Right renal cortex interstitium (tissue), 3 donors: ENCODE measurements at places on chromosomes 11 and 22. TPM values are rescaled to one million over a fixed set of nuclear protein-coding genes. Genes with fewer than 3 reads are reported as not detected.
A peak's percentile ranks its signal among the peaks of the same experiment; 100 is the strongest.

Gene NXPE2
- polyA plus RNA-seq = 0.37 TPM

Gene DERL3
- 2.1 TPM for polyA plus RNA-seq

Gene UQCC3
- polyA plus RNA-seq = 8.4 TPM

Gene KRTAP5-10
- polyA plus RNA-seq = 0.24 TPM

Gene MMP13
- polyA plus RNA-seq = not detected

Gene ARHGAP20
- polyA plus RNA-seq = 4.0 TPM

DNA sequence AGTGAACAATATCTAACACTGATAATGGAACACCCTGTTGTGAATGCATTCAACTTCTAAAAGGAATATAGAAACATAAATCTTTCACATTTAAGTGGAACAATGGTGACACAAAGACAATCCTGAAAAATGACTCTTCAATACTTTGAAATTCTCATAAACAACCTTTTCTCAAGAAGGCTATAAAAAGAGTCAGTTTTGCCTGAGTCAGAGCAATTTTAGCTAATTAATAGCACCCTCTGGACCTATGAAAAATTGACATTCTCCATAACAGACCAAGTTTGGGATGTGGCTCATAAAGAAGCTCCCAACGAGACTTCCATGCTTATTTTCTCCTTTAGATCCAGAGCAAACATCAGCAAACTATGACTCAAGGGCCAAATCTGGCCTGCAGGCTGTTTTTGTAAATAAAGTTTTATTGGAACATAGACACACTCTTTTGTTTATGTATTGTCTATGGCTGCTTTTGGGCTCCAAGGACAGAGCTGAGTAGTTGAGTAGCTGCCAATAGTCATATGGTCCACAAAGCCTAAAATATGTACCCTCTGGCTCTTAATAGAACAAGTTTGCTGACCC, 108.0 kb downstream of the MAML2 start:
- DNase-seq = no peak

GRCh38 chr22:48907591-48907990, 920.1 kb downstream of the BRD1 start:
- DNase-seq = no peak

DNA sequence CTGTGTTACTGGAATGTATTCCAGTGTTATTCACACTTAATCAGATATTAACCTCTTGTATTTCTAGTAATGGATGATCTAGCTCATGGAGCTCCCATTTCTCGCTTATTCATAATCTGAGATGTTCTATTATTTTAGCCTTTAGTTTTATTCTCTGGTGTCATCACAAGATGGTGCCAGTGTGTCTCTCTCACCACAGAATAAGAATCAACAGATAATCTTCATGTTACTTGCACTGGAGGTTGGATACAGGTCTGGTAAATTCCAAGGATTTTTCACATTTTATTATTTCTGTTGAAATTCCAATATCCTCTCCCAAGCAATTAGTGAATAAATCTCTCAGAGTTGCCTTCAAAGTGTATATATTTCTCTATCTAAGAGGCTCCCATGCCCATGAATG, 74.6 kb downstream of the CASP12 start:
- no peak for DNase-seq

- no peak for DNase-seq
Measured at GRCh38 chr11:124301548-124301947, 12.2 kb downstream of the OR8D1 start.

- DNase-seq = no peak
Measured at GRCh38 chr11:133843454-133843987, 1.8 kb downstream of the SPATA19 start.

- no peak for DNase-seq
Measured at GRCh38 chr11:124893781-124894401, 3.8 kb downstream of the ROBO4 start.

- DNase-seq = no peak
Measured at GRCh38 chr11:102413497-102413896, 39.1 kb downstream of the TMEM123 start.

GRCh38 chr22:29947410-29948384, 64.7 kb downstream of the MTMR3 start:
- DNase-seq = no peak

DNA sequence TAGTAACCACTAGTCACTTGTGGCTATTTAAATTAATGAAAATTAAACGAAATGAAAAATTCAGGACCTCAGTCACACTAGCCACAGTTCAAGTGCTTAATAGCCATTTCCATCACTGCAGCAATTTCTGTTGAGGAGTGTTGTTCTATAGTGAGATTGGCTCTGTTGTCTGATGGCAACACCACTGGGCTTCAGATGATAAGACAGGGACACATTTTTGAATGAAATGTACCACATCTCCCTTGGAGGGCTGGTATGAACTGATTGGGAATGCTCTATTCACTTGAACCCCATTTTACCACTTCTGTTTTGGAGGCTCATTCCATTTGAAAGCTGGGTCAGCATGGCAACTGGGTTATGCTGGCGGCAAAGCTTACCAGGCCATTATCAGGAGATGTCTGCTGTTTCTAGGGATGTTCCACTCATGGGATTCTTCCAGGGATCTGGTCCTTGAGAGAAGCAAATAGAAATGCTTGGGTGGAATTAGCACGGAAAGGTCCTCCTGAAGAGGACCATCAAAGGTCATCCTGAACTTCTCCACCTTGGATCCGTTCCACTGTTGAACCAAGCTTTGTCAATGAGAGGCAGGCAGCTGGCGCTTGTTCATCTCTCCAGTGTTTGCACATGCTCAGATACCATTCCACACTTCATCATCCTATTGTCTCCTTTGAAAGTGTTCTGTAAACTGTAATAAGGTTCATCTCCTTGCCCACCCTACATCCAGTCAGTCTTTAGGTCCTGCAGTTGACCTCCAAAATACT, 7.6 kb downstream of the AMOTL1 start:
- DNase-seq = no peak

DNA sequence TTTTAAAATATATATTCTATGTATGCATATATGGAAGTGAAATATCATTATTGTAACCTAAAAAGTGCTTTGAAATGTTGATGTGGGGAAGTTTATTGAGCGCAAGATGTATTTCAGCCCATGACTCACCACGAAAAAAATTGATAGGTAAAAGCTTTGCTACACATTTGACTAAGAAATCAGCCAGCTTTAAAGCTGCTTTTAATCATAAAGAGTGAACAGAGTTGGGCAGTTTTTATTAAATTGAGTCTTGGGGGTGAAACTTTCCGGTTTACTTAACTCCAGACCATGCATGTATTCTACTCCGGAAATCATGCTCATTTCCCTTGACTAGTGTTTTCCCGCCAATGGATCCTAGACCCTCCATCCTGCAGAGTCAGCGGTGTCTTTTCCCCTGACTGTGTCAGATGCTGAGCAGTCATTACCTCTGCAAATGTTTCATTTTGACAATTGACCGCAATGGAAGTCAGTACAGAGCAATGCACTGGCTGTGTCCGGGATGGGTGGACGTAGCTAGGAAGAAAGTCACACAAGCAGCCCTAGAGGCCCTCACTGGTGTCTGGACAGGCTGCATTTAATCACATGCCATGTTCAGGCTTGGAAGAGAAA, 47.2 kb upstream of the MPEG1 start:
- no peak for DNase-seq

- DNase-seq = no peak
Measured at GRCh38 chr11:9615031-9615451, 41.6 kb downstream of the WEE1 start.

DNA sequence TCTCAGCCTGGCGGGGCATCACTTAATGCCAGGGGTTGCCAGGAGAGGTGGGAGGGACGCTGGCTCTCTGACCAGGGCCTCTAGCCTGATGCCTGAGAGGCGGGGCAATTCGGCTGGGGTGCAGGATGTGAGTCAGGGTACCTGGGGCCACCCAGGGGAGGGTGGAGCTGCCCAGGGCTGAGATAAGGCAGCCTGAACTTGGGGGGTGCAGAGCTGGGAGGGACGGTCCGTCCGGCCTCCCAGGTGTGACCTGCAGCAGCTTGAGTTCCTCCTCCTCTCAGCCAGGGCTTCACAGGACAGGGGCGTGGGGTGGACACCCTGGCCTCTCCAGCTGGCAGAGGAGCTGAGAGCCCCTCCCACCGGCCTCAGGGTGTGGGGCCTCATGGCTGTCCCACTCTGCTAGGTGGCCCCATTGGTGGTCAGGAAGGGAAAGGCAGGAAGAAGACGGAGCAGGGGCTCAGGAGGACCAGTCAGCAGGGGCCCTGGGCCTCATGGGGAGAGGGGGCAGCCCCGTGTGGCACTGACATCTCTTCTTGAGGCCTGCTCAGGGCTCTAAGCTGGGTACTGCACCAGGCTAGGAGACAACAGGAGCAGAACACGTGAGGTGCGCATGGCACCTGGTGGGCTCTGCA, 942 bp upstream of the RPS6KA4 start:
- DNase-seq = no peak

DNA sequence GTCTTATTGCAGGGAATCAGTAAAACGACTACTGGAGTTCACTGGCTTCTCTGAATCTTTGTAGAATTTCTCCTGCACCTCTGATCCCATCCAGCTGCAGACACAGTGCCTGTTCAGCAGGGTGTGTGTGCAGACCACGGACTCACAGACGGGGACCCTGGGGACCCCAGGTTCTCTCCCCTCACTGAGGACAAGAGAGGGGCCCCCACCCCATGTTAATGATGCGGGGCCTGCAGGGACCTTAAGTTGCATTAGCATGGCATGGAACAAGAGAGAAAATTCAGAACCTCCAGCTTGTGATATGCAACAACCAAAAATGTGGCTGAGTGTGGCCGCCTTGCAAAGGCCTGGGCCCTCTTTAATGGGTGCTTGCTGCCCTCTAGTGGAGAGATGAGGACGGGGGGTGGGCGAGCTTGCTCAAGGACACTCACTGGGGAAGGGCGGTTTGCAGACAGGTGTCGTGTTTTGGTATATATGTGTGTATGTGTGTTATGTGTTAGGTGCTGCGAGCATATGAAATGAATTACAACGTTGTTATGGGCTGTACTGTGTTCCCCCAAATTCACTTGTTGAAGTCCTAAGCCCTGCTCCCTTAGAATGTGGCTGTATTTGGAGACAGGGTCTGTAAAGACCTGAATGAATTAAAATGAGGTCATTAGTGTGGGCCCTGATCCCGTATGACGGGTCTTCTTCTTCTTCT, 84.4 kb upstream of the SEPTIN5 start:
- DNase-seq = peak; percentile 62

GRCh38 chr11:69384251-69385143, 90.5 kb downstream of the MYEOV start:
- no peak for DNase-seq

GRCh38 chr11:32153747-32154146, 62.9 kb downstream of the RCN1 start:
- DNase-seq = no peak

DNA sequence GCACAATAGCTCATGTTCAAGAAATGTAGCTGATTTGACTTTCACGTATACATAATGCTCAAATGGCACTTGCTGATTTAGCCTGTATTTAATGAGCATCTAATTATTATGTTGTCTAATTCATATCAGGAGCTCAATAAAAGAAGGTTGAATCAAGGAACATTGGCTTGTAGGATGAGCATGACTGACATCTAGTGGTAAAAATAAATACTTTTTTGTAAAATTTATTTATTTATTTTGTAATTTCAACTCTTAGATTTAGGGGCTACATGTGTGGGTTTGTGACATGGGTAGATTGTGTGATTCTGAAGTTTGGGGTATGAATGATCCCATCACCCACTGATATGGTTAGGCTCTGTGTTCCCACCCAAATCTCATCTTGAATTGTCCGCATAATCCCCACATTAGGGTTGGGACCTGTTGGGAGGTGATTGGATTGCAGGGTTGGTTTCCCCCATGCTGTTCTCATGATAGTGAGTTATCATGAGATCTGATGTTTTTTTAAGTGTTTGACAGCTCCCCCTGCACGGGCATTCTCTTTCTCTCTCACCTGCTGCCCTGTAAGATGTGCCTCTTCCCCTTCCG, 1.7 kb upstream of the OR52E5 start:
- no peak for DNase-seq

DNA sequence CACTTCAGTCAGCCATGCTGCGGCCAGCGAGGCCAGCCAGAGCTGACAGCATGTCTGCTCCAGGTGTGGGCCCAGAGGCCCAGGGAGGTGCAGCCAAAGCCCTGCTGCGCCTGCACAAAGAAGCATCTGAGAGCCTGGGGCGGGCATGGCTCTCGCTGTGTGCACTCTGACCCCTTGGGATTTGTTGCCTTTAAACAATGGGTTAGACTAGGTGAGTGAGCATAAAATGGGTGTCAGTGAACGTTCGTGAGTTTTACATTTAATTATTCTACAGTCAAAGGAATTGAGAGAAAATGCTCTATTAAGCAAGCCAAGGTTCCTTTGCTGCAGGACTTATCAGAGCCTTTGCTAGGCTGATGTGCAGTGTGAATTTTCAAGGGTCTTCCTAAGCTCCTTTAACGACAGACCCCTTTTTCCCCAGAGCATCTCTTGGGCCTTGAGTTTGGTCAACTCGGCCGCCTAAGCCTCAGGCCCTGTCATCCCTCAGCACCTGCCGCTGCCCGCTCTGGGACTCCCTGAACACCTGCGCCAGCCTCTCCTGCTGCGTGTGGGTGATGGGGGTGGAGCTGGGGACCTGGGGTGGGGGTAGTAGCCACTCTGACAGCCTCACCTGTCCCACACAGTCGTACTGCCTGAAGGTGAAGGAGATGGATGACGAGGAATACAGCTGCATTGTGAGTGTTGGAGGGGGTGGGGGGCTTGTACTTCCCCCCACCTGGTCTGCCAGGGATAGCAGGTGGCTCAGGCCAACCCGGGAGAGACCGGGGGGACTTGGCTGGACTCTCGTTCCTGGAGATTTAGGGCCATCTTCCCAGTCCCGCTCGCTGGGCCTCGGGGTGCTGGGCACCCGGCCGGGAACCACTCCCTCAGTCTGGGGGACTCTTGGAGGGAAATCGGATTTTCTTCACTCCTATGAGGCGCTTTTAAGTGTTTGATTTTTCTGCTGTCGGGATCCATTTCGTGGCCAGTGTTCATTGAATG, 10.5 kb downstream of the SLC16A8 start:
- no peak for DNase-seq

GRCh38 chr11:10440401-10440800, 14.7 kb upstream of the AMPD3 start:
- no peak for DNase-seq

DNA sequence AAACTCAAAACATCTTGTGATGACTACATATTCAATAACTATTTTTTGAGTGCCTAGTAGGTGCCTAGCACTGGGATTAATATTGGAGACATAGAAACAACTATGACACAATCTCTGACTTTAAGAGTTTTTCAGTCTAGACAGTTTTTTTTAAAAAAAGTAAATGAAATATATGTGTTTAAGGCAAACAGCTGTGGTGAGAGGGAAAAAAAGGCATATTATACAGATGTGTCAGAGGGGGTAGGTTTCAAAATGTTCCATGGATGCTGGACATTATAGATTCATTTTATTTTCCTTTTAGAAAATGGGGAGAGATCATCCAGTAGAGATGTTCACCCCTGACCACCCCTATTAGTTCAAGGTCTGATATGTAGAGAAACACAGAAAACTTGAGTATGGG, 90.8 kb downstream of the LUZP2 start:
- DNase-seq = no peak

GRCh38 chr11:22634897-22635629, 9.4 kb upstream of the FANCF start:
- DNase-seq = no peak

GRCh38 chr11:1732418-1733008, 17.9 kb downstream of the IFITM10 start:
- DNase-seq = no peak

GRCh38 chr22:49402169-49402568, 425.5 kb downstream of the BRD1 start:
- DNase-seq = no peak
